ENCODE measurements at places on chromosomes 13 and 19.

- DNase-seq, result peak; percentile 96
These were observed 27.2 kb downstream of the PBX4 start for GRCh38 chr19:19591133-19591825.

GRCh38 chr13:40165316-40165932 is 501.0 kb downstream of the FOXO1 start:
- no peak for DNase-seq

- DNase-seq, result no peak
These were observed 112.1 kb downstream of the RAB20 start for GRCh38 chr13:110449219-110450015.

DNA sequence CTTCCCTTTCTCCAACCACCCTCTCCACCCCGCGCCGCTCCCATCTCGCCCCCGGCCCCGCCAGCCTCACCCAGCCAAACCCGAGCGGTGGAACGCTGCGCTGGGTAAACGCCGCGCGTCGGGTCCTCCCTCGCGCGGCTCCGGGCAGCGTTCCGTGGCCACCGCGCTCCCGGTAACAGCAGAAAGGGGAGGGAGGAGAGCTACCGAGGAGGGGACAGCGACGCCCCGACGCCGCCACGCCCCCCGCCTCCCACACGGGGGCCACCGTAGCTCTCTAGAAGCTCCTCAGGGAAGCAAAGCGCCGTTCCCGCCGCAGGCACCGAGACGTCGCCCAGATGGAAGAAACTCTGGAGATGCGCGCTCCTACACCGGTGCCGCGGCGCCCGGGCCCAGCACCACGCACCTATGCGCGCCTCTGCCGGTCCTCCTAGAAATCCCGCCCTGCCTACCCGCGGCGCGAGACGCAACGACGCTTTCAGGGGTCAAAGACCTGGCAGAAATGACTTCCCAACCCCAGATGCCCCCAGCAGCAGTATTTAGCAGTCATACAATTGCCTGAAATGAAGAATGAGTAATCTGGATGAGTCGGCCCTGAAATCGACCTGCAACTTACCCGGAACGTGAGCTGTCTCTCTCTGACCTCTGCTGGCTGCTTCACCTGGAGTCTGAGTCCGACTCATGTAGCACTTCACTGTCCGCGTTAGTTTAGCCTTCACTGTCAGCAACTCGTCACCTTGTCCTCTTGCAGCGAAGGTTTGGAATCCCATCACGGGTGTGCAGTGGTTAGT is at the start of gene RUBCNL:
Gene RUBCNL (minus strand): TSS at position 189 of the 788 bp plus-strand sequence. CDS start 14,777 bp downstream, outside the sequence.
- no peak for DNase-seq

DNA sequence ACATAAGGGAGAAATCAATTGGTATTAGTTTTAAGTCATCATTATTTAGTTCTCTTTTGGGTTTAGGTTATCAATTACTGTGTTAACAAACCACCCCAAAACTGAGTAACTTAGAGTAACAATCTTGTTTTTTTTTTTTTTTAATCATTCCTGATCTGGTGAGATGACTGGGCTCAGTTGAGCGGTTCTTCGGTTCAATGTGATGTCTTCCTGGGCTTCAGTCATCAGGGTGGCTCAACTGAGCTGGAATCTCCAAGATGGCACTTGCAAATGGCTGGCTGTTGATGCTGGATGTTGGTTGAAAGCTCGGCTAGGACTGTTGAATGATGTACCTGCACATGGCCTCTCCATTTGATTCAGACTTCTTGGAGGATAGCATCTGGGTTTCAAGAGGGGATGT is 3.2 kb upstream of the TARM1 start:
- DNase-seq, result no peak

- DNase-seq, result peak; percentile 40
These were observed 16.1 kb upstream of the IRGC start for GRCh38 chr19:43699506-43700394.

Data from fibroblast of upper back skin (primary cell).